ENCODE measurements at places on chromosomes 5 and 9.

DNA sequence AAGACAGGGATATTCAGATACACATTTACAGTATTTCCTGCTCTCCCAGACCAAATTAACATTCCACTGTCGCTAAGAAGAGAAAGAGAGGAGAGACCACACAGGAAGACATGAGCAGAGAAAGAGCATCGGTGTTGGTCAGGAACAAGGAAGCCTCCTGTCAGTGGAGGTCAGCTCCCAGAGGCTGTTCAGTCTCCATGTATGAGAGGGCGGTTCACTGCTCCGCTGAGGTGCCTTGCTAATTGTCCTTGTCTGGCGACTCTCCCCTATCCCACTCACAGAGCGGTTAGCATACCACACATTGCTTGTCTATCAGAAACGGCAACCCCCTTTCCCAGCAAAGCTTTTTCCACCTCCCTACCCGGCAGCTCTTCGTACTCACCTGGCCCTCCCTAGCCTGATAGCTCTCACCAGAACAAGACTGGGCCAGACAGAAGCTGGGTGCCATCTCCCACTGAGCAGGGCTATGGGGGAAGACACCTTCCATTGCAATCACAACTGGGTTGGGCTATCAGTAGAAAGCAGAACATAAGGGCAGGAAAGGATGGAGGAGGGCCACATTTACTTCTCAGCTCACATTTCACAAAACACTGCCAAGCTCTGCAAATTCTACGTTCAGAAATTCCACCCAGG lies 58.6 kb upstream of the LMNB1 start:
- DNase-seq, result no peak

- DNase-seq, result no peak
Observed at GRCh38 chr5:11390291-11390767, 513.9 kb downstream of the CTNND2 start.

GRCh38 chr5:109691996-109692395 lies 2.3 kb downstream of the MAN2A1 start:
- DNase-seq, result no peak

- peak; percentile 40 for DNase-seq
Observed at GRCh38 chr5:95620870-95621838, 1.3 kb downstream of the GPR150 start.

DNA sequence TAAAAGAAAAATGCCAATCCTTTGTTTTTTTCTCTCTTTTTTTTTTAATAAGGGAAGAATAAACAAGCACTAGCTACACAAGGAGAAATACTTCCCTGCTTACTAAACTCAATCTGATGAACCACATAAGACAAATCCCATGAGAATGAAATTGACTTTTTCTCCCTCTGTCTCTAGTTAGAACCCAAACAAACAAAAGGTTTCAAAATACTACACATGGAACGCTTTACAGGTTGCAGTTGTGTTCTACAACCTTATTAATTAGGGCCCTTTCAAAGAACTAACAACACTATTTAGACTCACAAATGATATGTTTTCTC lies 124.5 kb downstream of the PDE4D start:
- DNase-seq, result no peak

DNA sequence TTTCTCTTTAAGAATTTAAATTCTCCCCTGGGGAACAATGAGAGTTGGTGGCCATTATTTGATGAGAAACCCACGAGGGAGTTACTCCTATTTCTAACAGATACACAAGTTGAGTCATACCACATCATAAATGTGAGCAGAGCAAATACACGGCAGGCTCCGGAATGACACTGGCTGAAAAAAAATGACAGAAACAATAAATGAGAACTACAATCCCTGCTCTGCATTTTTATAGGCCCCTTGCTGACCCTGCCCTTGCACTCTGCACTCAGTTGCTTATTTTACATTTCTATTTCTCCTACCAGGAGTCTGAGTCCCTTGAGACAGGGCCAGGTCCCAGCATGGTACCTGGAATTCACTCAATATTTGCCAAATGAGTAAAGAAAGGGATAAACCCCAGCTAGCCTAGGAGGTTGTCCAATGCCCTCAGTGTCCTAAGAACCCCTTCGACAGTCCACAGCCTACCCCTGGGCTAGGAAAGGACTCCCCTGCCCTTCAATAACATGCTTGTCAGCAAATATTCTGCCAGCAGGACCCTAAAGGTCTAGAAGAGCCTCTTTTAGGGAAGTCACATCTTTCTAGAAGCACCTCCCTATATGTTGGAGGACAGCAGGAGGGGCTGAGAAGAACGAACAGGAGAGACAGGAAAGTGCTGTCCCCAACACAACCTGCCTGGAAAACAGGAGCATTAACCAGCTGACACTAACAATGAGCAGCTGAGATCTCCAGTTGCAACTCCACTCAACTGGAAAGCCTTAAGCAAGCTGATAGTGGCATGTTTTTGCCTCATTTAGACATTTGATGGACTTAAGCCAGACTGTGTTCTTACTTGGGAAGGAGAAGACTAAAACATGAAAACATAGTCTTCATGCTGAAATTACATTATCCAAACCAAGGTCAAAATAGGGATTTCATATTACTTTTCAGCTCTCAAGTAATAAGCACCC lies 191.2 kb downstream of the ACTL7B start:
- no peak for DNase-seq

DNA sequence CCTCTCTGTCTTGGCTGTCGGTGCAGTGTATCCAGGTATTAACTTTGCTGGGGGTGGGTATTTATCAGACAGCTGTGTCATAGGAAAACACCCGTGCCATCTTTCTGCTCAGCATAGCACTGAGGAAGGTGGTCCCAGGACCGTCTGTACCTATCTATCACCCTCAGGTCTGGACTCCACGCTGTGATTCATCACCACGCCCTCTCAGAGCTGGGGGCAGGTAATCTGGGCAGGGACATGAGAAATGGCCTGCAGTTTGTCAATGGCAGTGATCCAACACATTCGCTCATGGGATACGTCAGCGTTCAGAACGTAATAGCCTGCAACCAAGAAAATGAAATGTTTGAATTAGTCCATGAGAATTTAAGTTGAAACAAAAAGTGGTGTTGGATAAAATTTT lies 151.6 kb upstream of the MAP1B start:
- no peak for DNase-seq

GRCh38 chr5:166784545-166785078 lies 1506.8 kb upstream of the WWC1 start:
- DNase-seq, result no peak

DNA sequence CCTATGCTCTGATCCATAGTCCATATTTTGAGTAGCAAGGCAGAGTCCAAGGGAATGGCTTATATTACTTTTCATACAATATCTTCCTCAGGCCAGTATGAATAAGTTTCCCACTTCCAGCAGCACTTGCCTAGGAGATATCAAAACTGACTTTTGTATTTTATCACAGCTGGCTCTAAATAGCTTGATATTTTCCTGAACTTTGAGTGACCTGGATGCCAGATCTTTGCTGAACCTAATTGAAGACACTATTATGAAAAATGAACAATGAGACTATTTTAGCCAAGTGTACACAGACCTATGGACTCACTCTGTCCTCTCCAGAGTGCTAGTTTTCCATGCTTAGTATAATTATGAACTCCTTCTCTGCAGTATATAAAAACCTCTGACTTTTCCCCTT lies 475.6 kb upstream of the PTGER4 start:
- no peak for DNase-seq

GRCh38 chr9:69760278-69760610 lies 433 bp upstream of the PTAR1 start:
- DNase-seq, result no peak

DNA sequence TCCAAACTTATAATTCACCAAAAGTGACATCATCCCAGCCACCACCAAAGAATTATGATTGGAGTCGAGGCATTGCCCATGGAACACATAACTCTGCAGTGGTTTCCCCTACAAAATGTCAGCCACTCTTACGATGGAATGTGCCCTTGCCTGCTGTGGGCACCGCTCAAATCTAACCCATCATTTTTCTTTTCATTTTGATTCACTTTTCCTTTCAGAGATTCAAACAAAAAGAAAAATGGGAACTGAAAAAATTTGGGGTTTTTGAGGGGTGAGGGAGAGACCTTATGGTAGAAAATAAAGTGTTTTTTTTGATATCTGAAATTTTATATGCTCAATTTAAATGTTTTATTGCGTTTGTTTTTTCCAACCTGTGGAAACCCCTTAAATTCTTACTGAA lies 28.1 kb downstream of the SMARCA2 start:
- DNase-seq, result no peak

DNA sequence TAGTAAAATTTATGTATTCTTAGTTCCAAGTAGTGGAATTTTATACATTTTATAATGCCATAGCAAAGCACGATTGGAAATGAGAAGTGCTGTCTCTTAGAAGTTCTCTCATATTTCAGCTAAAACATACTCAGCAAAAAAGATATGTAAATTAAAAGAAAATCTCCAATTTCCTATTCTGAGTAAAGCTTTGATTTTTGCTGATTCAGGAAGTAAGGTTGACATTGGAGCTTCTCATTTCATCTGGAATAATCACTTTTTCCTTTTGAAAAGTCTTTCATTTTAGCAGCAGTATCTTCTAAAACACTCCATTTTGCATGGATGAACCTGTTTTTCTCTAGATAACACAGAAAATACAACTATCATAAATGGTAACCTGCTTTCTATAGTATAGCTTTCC lies 121.0 kb downstream of the ZCCHC7 start:
- DNase-seq, result no peak

DNA sequence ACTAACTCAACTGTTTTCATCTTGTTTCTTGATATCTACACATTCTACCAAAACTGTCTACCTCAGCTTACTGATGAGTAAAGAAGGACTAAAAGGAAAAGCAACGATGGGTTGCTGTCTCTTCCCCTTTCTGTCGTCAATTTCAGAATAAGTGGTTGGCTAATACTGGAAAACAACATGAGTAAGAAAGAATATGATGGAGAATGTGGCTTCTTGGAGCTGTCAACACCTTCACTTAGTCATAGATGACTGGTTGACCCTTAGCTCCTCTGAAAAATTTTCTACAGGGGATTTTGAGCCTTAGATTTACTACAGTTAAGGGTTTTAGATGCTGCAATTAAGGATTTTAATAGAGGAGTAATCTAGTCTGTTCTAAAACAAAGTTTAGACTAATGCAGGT lies 797.9 kb downstream of the TLE4 start:
- no peak for DNase-seq

DNA sequence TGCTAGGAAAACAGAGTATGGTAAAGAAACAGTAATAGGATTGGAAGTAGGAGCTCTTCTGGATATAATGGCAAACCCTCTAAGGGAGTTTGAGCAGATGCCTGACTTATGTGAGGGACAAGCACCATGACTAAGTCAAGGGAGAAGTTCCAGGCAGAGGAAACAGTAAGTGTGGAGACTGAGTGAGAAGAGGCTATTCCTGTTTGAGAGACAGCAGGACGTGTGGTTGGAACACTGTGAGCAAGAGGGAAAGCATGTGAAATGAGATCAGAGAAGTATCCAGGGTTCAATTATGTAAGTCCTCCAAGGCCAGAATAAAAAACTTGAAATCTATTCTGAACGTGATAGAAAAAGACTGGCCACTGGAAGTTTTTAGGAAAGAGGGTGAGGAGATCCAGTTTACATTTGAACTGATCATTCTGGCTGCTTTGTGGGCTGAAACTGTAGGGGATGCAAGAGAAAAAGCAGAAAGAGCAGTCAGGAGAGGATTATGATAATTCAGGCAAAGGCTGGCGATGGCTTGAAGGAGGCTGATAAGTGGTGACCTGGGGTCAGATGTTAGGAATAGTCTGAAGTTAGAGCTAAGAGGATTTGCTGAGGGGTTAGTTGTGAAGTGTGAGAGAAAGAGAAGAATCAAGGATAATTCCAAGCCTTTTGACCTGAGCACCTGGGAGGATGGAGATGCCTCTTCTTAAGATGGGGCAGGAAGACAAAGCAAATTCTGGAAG lies 19.2 kb downstream of the DMAC1 start:
- DNase-seq, result no peak

- peak; percentile 16 for DNase-seq
Observed at GRCh38 chr5:154756868-154757813, 2.0 kb downstream of the LARP1 start.

- no peak for DNase-seq
Observed at GRCh38 chr5:156528673-156529072, 201.7 kb downstream of the SGCD start.

- DNase-seq, result no peak
Observed at GRCh38 chr9:129682381-129682780, 16.9 kb downstream of the PRRX2 start.

GRCh38 chr5:177427211-177427822 lies 841 bp downstream of the GRK6 start:
- no peak for DNase-seq

GRCh38 chr9:110179734-110180133 lies 28.2 kb downstream of the C9orf152 start:
- no peak for DNase-seq

GRCh38 chr5:37248421-37248969 lies 681 bp downstream of the CPLANE1 start:
- DNase-seq, result no peak

DNA sequence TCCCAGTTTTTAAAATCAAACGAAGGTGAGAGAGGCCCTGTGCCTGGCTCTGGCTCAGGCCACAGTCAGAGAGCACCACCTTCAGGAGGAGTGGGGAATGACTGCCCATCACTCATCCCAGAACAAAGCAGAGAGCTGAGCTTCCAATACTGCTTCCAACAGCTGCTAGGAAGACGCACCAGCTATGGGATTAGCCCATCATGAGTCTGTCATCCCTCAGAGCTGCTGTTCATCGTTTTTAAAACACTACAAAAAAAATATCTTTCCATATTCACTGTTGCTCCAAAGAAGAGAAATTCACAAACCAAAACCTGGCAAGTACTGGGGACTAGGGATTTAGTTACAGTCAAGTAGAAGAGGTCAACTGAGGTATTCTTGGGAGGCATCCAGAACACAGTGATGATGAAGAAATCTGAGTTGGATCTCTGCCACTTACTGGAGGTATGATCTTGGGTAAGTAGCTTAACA lies 102.4 kb downstream of the CDK5RAP2 start:
- DNase-seq, result peak; percentile 33

- no peak for DNase-seq
Observed at GRCh38 chr5:141155540-141156374, 5.9 kb downstream of the PCDHB6 start.

DNA sequence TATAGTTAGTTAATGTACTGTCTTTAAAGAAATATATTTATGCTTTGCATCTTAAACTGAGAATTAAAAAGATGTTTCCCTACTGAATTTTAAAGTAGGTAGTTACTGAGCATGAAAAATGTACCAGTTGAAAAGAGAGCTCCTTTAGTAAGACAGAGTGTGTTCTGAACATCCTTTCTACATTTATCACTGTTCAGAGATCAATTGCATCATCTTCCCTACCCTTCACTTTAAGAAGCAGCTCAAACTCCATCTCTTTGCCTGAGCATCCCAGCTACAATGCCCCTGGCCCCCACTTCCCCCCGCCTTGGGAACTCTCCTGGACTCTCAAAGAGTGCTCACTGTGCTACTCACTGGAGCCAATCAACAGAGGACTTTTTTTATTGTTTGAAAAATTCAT lies 164.7 kb downstream of the GNAQ start:
- no peak for DNase-seq

GRCh38 chr5:159041444-159042198 lies 58.1 kb downstream of the EBF1 start:
- no peak for DNase-seq

GRCh38 chr5:172670005-172670402 lies 28.9 kb downstream of the NEURL1B start:
- no peak for DNase-seq

GRCh38 chr9:133760713-133761290 lies 22.6 kb upstream of the SARDH start:
- DNase-seq, result no peak
